ENCODE measurements at places on chromosomes 5 and 9. TPM values are rescaled to one million over a fixed set of nuclear protein-coding genes. Genes with fewer than 3 reads are reported as not detected.

Gene PCDHB13
- total RNA-seq: 4.2 TPM

Gene GFPT2
- total RNA-seq: 27.2 TPM

Gene HCN1
- 4.4 TPM for total RNA-seq

Gene FOXD1
- total RNA-seq: not detected

Gene SHOC1
- total RNA-seq: not detected

Gene CHMP5
- total RNA-seq: 44.0 TPM

Gene N4BP3
- total RNA-seq: 0.85 TPM

- no peaks in the 10 kb centered on the region for H3K27me3 ChIP-seq
- DNase-seq: no peak
- H3K36me3 ChIP-seq: peaks cover 20% of the 10 kb centered on the region
- H3K4me3 ChIP-seq: no peak overlapping the region
- H3K4me1 ChIP-seq: peaks cover 91% of the 10 kb centered on the region
These were observed 260.4 kb downstream of the FANCC start for GRCh38 chr9:95057101-95057500.

- no peaks in the 10 kb centered on the region for H3K36me3 ChIP-seq
- H3K4me1 ChIP-seq: no peaks in the 10 kb centered on the region
- H3K27me3 ChIP-seq: no peaks in the 10 kb centered on the region
- H3K27ac ChIP-seq: no peak overlapping the region
- DNase-seq: no peak
- no peak overlapping the region for H3K4me3 ChIP-seq
These were observed 47.0 kb upstream of the F2RL1 start for GRCh38 chr5:76771705-76772405.

DNA sequence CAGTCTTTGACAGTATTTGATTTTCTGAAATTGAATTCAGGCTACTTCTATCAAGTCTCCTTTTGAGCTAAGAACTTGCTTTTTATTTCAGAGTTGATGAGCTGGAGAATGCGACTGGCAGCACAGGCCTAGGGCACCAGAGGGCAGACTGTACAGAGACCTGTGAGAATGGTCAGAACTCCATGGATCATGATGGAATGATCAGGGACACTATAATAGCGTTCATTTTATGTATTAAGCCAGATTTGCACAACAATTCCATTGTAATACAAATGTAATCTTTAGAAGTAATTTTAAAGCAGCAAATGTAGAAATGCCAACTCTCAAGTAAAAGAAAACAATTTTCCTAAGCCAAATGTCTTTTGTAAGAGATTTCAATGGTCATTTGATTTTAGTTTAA lies 902.4 kb downstream of the NR2F1-AS1 start:
- no peak overlapping the region for H3K27ac ChIP-seq
- no peaks in the 10 kb centered on the region for H3K27me3 ChIP-seq
- H3K4me3 ChIP-seq: no peak overlapping the region
- no peaks in the 10 kb centered on the region for H3K4me1 ChIP-seq

DNA sequence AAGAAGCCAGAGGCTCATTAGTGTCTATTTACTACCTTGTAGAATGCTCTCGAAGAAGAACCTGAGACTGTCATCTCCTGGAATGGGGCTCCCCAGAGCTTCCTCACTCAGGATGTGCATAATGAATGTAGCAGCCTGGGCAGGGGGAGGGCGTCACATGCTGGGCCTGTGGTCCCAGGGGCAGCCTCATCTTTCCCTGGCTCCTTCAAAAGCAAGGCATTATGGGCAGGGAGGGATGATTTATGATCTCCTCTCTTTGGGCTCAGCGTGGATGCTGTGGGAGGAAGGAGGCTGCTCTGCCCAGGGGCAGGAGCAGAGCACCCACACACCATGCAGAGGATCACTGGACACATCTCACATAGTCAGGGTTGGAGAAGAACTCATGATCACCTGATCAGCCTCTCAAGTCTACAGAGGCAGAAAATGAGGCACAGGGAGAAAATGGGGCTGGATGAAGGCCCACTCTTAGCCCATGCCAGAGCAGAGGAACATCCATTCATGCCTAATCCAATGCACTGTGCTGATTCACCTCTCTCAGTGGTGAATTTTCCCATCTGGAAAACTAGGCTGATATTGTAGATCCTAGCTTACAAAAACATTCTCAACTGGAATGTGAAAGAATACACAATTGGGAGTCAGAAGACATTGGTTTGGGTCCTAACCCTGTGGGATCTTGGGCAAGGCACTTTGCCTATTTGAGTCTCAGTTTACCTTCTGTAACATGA lies 173.7 kb downstream of the CARTPT start:
- DNase-seq: no peak
- no peaks in the 10 kb centered on the region for H3K27me3 ChIP-seq
- no peak overlapping the region for H3K4me3 ChIP-seq

GRCh38 chr9:133009906-133010582 lies 20.8 kb upstream of the GTF3C5 start:
- no peak overlapping the region for H3K4me3 ChIP-seq
- H3K4me1 ChIP-seq: no peaks in the 10 kb centered on the region
- no peak for DNase-seq
- no peaks in the 10 kb centered on the region for H3K27me3 ChIP-seq

DNA sequence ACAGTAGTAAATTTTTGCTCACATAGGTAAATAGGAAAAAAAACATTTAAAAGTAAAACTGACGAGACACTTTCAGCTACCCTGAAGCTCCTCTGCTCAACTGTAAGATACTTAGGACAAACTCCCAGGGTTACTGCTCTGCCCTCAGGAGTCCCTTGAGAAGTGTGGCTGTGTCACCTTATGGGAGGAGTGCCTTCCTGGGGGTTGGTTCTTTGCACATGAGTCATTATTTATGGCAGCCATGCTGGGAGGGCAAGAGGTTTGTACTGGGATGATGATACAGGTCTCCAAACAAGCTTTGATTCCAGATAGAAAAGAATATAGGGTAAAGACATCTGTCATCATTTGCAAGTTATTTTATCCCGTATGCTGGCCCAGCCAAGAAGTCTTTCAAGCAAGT lies 45.9 kb downstream of the TTC1 start:
- H3K27ac ChIP-seq: no peak overlapping the region
- H3K4me1 ChIP-seq: no peaks in the 10 kb centered on the region
- no peak overlapping the region for H3K4me3 ChIP-seq
- no peak for DNase-seq

DNA sequence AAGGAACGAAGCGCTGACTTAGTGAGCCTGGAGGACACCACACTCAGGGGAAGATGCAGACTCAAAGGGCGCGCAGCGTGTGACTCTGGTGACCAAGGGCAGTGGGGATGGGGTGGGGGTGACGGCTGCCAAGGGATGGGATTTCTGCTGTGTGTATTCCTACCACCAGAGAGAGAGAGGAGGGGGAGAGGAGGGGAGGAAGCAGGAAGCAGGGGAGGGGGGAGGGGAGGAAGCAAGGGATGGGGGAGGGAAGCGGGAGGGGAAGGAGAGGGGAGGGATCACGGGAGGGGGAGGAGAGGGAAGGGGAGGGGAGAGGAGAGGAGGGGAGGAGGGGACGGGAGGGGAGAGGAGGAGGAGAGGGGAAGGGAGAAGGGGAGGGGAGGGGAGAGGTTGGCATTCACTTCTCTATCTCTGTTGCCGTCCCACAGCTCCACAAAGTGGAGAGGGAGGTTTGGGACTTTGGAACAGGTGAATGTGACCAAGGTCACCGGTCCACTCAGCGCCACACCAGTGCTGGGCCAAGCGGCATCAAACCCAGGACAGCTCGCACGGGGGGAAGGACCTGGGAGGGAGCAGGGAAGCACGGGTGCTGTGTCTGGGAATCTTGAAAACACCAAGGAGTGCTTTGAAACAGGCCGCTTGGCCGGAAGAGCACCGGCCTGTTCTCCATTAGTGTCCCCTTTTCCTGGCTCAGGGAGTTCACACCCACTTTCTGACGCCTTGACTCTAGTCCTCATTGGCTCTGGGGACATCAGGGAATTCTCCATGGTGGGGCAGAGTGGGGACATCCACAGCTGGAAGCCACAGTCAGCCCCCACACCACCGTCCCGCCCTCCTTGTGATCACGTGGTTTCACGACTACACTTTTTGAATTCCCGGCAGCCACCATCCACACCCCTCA lies 77.4 kb downstream of the VAV2 start:
- no peaks in the 10 kb centered on the region for H3K36me3 ChIP-seq
- no peak overlapping the region for H3K4me3 ChIP-seq
- peaks cover 33% of the 10 kb centered on the region for H3K4me1 ChIP-seq
- H3K27me3 ChIP-seq: no peaks in the 10 kb centered on the region
- H3K27ac ChIP-seq: no peak overlapping the region
- no peak for DNase-seq

- no peak for DNase-seq
- peak overlapping the region; percentile 83 for H3K27ac ChIP-seq
- H3K4me1 ChIP-seq: peaks cover 93% of the 10 kb centered on the region
- H3K4me3 ChIP-seq: no peak overlapping the region
These were observed 48.7 kb downstream of the PIK3R1 start for GRCh38 chr5:68264024-68264956.

- H3K27me3 ChIP-seq: no peaks in the 10 kb centered on the region
- no peak overlapping the region for H3K4me3 ChIP-seq
- H3K27ac ChIP-seq: peak overlapping the region; percentile 60
- no peaks in the 10 kb centered on the region for H3K36me3 ChIP-seq
- H3K4me1 ChIP-seq: no peaks in the 10 kb centered on the region
These were observed 128.4 kb downstream of the SNX18 start for GRCh38 chr5:54645882-54646355.

DNA sequence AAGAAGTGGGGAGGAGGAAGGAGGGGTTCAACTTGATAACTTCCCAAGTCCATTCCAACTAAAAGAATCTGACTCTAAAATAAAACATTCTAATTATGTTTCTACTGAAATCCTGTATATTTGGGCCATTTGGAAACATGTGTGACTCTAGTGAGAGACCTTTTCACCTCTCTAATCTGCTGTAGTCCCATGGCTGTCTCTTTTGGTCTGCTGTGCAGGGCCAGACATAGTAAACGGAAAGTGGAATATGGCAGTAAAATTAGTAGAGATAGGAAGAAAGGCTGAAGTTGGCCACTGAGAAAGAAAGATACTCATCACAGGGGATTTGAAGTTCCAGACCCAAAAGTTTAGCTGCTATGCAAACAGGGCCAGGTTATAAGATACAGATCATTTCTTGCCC lies 15.9 kb downstream of the RFX3 start:
- peaks cover 11% of the 10 kb centered on the region for H3K4me1 ChIP-seq
- H3K27ac ChIP-seq: no peak overlapping the region
- no peaks in the 10 kb centered on the region for H3K27me3 ChIP-seq
- H3K36me3 ChIP-seq: no peaks in the 10 kb centered on the region

DNA sequence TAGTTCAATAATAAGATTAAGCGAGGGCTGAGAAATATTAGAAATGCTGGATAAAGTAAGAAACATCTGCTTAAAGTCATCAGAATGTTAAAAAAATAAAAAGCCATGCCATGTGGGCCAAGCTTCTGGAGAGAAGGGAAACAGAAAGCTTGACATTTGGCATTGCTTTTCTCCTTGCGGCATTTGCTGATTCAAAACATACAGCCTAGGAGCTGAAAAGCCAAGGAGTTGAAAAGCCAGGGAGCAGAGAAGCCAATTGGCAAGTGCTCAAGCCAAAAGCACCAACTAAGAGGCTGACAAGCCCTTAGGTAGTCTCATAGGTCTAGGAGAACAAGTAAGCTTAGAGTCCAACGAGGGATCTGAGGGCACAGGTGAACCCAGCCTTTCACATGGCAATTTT lies 754.3 kb downstream of the TLE4 start:
- no peaks in the 10 kb centered on the region for H3K36me3 ChIP-seq
- no peaks in the 10 kb centered on the region for H3K27me3 ChIP-seq
- no peaks in the 10 kb centered on the region for H3K4me1 ChIP-seq
- H3K4me3 ChIP-seq: no peak overlapping the region

GRCh38 chr9:121672213-121672612 lies 20.8 kb downstream of the DAB2IP start:
- no peaks in the 10 kb centered on the region for H3K4me1 ChIP-seq
- H3K27ac ChIP-seq: no peak overlapping the region
- no peaks in the 10 kb centered on the region for H3K36me3 ChIP-seq
- no peak for DNase-seq
- H3K4me3 ChIP-seq: no peak overlapping the region

DNA sequence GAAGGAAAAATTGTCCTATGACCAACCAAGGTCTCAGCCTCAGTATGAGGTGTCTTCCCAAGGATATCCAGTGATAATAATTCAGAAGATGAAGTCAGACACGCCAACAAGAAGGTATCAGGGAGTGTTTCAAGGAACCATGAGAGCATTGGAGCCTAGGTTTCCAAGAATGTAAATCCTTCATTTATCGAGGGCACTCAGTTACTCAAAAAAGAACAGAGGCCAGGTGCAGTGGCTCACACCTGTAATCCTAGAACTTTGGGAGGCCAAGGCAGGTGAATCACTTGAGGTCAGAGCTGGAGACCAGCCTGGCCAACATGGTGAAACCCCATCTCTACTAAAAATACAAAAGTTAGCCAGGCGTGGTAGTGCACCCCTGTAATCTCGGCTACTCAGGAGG lies 70.8 kb downstream of the PLAC8L1 start:
- H3K4me1 ChIP-seq: no peaks in the 10 kb centered on the region
- no peak for DNase-seq
- no peak overlapping the region for H3K4me3 ChIP-seq
- H3K27ac ChIP-seq: no peak overlapping the region
- no peaks in the 10 kb centered on the region for H3K27me3 ChIP-seq
- no peaks in the 10 kb centered on the region for H3K36me3 ChIP-seq

DNA sequence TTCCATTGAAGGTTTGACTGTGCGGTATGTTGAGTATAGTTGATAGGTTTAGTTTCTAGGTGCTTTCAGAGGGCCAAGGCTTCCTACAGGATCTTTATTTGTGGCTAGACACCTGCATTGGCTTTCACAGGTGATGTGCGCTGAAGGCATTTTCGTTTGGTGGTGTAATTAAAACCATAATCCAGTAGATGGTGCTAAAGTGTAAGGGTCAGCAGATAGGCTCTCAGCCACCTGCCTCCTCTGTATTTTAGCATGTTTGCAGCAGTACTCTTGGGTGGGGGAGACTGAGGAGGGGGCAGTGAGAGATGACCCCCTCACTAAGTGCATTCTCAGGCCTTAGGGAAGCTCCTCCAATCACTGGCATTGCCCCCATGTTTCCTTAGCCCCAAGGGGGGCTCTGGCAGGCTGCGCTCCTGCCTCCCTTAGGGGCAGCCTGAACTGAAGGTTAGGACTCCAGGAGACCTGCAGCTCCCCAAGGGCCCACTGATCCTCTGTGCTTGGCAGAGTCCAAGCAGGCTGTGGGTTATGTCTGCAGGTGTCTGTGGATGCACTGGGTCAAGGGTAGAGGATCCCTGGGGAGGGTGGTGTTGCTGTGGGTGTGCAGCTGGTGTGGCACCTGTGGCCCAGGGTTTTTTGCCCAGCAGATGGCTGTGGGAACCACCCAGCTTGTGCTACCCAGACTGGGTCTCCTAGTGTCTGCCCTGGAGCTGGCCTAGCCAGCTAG lies 23.4 kb downstream of the CDK20 start:
- H3K27ac ChIP-seq: no peak overlapping the region
- H3K4me3 ChIP-seq: no peak overlapping the region
- H3K36me3 ChIP-seq: no peaks in the 10 kb centered on the region
- no peak for DNase-seq

DNA sequence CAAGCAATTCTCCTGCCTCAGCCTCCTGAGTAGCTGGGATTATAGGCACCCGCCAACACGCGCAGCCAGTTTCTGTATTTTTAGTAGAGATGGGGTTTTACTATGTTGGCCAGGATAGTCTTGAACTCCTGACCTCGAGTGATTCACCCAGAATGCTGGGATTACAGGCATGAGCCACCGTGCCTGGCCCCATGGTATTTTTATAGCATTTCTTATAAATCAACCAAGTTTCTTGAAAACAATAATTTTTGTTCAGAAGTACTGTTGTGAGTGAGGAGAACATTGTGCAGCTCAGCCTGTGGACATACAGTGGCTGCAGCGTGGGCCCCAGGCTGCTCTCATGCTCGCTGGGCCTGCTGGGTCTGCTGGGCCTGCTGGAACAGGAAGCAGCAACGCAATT lies 45.3 kb downstream of the MAP1B start:
- DNase-seq: no peak
- no peaks in the 10 kb centered on the region for H3K4me1 ChIP-seq
- no peaks in the 10 kb centered on the region for H3K27me3 ChIP-seq
- H3K27ac ChIP-seq: peak overlapping the region; percentile 43

All from right atrium auricular region (tissue), 2 donors.